Progenitor cell of endocrine pancreas (in vitro differentiated cells): ENCODE measurements at places on chromosomes 7 and 10. TPM values are rescaled to one million over a fixed set of nuclear protein-coding genes. Genes with fewer than 3 reads are reported as not detected.

The C10orf53 gene
- not detected in 2 replicates for total RNA-seq

The PTN gene
- 3.1 TPM in 2 replicates for total RNA-seq

DNA sequence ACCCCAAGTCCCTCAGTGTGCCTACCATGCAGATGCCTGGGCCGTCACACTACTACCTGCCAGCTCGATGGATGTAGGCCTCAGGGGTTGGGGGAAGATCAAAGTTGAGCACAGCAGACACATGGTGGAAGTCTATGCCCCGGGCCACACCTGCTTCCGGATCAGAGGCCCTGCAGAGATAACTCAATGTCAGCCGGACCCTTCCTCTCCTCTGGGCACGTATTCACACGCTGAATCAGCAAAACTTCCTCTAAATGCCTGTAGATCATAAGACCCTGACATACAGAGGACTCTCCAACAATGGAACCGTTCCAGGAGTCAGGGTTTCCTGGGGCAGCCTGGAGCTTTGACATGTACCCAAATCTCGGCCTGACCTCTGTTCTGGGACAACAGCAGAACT lies 3.7 kb downstream of the DDX56 start:
- H3K4me1 ChIP-seq, result peaks cover 19% of the 10 kb centered on the region
- H3K4me3 ChIP-seq, result no peak overlapping the region
- peaks cover 30% of the 10 kb centered on the region for H3K36me3 ChIP-seq
- H3K27ac ChIP-seq, result no peak overlapping the region

DNA sequence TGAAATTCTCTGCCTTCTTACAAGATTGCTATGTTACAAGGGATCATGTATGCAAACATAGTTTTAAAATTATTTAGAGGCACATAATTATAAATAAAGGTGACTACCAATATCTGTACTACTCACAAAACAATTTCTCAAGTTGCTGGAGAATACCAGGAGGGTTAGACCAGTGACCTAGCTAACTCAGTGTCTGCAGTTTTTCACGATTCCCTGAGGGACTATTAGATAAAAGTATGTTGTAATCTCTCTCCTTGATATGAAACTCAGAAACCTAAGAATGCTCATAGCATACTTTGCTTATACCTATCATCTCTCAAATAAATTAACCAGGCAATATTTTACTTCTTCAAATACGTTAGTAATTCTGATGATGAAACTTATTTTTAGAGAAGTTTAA lies 534.0 kb upstream of the ANKRD30A start:
- peaks cover 2% of the 10 kb centered on the region for H3K36me3 ChIP-seq
- H3K4me3 ChIP-seq, result no peak overlapping the region
- no peak overlapping the region for H3K27ac ChIP-seq

DNA sequence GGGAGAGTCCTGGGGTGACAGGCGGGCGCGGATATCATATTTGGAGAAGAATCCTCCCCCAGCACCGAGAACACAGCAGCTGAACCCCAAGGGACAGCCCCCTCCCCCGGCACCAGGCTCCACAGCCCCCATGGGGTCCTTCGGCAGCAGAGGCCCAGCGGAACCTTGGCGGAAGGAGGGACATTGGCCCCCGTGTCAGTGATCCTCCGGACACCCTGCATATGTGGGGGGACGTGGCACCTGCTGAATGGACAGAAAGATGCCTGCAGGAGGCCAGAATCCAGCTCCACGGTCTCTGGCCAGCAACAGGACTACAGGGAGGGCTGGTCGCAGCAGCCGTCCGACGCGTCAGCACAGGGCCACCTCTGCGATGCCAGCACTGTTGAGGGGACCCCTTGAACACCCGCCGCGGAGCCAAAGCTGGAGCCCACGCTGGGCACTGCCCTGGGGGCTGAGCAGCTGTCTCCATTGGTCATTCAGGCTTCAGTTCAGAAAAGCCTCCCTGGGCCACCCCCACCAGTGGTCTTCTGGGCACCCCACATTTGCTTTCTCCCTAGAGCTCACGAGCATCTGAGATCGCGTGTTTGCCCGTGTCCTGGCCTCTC lies 240.1 kb downstream of the ELFN1 start:
- no peaks in the 10 kb centered on the region for H3K36me3 ChIP-seq
- no peaks in the 10 kb centered on the region for H3K4me1 ChIP-seq
- no peaks in the 10 kb centered on the region for H3K27me3 ChIP-seq
